ENCODE measurements at places on chromosomes 4 and X.
A peak's percentile ranks its signal among the peaks of the same experiment; 100 is the strongest.

GRCh38 chr4:142596121-142596520, 250.0 kb downstream of the INPP4B start:
- DNase-seq = no peak

- DNase-seq = no peak
Observed at GRCh38 chr4:25207997-25208396, 25.8 kb upstream of the PI4K2B start.

- DNase-seq = no peak
Observed at GRCh38 chr4:1298461-1298860, 8.8 kb downstream of the MAEA start.

- DNase-seq = no peak
Observed at GRCh38 chrX:2490634-2491033, 10.1 kb downstream of the DHRSX start.

DNA sequence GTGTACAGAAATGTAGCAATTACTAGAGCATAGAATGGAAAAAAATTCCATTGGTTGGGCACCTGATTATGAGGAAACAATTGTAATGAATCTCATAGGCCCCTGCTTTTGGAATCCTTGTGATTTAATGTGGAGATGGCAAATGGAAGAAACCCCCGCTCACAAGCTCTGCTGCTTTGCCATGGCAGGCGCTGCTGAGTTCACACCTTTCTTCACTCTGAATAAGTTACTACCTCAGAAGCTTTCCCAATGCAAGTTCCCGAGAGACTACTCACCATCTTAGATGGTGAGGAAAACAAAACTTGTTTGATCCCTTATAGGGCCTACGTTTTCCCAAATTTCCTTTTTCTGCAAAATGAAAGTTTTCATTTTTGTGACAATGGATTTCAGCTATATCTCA, 266.6 kb upstream of the TAPT1 start:
- no peak for DNase-seq

DNA sequence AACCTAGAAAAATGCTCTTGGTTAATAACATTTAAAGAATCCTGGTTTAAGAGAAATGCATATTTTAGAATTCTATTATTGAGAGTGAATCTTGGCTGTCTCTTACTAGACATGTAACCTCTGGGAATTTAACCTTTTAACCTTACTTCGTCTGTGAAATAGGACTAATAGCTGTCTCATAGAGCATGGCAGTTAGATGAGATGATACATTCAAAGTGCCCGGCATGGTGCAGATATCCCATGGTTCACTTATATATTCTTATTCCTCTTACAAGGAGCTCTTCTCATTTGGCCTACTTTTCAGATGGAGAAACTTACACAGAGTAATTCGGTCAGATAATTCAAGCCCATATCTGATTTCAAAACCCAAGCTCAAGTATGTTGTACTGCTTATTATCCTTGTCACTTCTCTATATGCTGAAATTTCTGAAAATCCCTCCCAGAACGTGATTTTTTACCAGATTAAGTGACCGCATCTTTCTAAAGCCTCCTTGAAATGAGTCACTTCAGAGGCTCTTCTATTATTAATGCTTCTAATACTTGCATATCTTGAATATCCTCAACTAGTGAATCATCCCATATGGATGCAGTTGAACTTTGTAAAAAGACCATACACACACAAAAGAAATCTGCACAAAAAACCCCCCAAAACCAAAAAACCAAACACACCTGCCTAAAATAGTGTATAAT, 4.9 kb downstream of the CDKN2AIP start:
- peak; percentile 79 for DNase-seq

GRCh38 chrX:47361538-47362511, 8.6 kb upstream of the ZNF157 start:
- DNase-seq = peak; percentile 88

DNA sequence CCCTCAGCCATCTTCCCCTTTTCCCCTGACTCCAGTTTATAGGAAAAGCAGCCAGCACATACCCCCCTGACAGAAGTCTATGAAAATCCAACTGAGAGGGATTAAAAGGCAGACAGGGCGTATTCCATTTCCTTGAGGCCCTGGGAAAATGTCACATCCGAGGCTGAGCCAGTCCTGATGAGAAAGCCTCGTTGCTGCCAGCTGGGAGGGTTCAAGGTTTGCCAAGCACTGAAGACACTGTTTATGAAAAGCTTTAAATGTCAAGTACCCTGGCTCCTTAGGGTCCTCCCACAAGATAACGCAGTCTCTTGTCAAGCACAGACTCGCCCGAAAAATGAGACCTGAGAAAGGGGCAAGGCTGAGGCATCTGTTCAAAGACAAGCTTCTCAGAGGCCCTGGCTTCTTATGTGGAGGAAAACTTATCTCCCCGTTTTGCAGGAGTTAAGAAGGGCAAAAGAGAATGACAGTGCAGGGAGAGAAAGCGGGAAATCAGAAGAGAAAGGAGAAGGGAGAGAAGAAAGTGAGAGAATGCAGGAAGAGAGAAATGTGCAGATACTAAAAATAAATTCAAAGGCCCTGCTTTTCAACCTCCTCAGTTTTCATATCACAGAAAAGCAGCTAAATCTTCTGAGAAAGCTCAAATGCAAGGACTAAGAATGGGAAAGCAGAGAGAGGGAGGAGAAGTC, 44.7 kb downstream of the SCD5 start:
- DNase-seq = no peak

DNA sequence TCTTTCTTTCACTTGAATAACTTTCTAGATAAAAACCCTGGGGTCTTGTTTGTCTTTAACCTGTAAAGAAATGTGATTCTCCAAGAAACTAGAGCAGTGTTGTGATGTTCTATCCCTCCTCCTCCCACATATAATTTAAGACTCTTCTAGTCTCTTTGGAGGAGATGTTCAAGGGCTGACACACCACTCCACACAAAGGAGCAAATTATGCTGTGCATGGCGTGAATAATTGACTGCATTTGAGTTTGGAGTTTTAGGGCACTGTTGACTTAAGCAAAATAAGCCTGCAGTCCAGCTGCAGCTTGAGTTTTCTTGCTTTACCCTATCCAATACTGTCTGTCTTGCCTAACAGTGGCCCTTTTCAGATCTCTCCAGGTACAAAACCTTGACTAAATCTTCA, 119.7 kb downstream of the CHRDL1 start:
- DNase-seq = no peak

- DNase-seq = no peak
Observed at GRCh38 chr4:71773004-71773403, 10.9 kb downstream of the GC start.

- no peak for DNase-seq
Observed at GRCh38 chr4:3424522-3425095, 17.2 kb upstream of the HGFAC start.

DNA sequence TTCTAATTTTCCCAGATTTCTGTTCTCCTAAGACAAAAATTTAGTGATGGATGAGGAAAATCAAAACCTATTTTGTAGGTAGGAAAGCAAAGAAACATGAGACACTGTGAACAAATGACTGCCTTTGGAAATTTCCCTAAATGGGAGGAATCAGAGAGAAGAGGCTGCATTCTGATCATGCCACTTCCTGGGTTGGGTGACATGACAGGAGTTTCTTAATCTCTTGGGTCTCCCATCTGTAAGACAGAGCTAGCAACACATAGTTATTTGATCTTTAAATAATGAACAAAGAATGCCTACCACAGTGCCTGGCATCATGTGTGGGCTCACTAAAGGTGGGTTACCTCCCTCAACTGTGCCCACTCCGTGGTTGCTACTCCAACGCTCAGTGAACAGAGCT, 57.1 kb downstream of the CCDC149 start:
- DNase-seq = no peak

- DNase-seq = no peak
Observed at GRCh38 chr4:187274153-187274552, 550.5 kb upstream of the FAT1 start.

GRCh38 chr4:168557658-168558057, 60.8 kb downstream of the PALLD start:
- DNase-seq = no peak

GRCh38 chr4:6591313-6591712, 16.3 kb downstream of the MAN2B2 start:
- DNase-seq = no peak

- no peak for DNase-seq
Observed at GRCh38 chrX:46506076-46506475, 39.1 kb downstream of the ZNF674 start.

DNA sequence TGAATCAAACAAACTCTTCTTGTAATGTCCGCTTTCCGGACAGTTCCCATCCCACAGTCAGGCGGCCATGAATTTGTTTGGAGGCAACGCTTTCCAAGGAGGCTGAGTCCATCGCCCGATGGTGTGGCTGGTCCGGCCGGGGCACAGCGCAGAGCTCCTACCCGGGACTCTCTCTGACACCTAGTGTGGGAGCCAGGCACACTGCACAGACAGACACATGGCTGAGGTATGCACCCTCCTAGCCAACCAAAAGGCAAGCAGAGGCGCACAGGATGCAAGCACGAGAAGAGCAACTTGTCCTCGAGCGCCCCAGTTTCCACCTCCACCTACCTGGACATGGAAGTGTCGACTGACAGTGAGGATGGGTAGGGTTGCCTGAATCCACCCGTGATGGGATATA, 87.5 kb downstream of the LEF1 start:
- DNase-seq = no peak

Measured in AG04449 (cell line).